ENCODE measurements at places on chromosomes 12 and 14.

- no peak for DNase-seq
Observed at GRCh38 chr12:101857043-101857558, 20.3 kb upstream of the DRAM1 start.

DNA sequence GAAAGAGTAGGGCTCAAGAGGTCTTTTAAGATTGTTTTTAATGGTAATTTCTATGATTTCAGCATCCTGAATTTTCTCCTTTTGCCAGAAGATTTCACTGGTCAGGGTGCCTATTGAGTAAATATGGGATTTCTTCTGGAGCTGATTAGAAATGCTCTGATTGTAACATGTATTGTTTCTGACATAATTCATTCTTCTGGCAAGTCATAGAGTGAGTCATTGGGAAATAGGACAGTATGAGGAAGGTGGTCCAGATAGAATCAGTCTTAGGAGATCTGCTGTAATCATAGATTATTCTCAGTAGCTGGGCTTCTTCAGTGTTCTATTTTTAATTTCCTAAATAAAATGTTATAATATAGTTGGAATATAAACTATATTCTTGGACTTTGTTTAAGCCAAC is 182.0 kb upstream of the NAV3 start:
- DNase-seq, result no peak

GRCh38 chr14:104789752-104790743 is 5.5 kb downstream of the AKT1 start:
- DNase-seq, result no peak

- DNase-seq, result no peak
Observed at GRCh38 chr12:64036414-64036813, 185.7 kb downstream of the KICS2 start.

DNA sequence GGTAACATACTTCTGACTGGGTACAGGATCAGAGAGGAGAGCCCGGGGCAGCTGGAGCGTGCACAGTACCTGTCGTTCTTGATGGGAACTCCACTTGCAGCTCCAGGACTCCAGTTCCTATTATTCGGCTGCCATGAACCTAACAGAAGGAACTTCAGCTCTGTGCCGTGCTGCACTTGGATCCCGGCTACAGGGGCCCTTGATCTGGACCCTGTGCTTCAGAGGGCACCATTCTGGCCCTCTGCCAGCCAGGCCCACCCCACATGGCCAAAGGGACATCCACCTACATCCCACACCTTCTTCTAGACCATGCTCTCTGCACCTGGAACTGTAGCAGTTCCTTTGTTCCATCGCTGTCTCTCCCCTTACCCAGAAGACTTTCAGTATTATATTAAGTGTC is 58.2 kb downstream of the PAX9 start:
- no peak for DNase-seq

GRCh38 chr12:54370171-54370730 is 6.0 kb upstream of the GPR84 start:
- DNase-seq, result no peak

DNA sequence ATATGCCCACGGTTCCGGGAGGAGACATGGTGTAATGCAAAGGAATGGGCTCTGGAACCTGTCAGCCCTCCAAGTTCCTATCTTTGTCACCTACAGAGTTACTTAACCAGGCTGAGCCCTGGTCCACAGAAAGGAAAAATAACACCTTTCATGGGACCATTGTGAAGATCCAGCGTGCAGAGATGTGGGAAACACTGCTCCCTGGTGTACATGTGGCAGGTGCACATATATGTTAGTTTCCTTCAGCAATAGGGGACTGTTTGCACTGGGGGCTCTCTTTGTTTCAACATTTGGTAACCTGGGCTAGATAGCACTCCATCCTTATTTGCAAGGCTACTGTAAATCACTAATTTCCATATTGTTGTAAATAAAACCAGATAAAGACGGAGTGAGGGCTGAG is 72.3 kb downstream of the ANO2 start:
- no peak for DNase-seq

- no peak for DNase-seq
Observed at GRCh38 chr12:130043685-130044406, 118.4 kb upstream of the FZD10 start.

- peak; percentile 44 for DNase-seq
Observed at GRCh38 chr12:753611-754472, 1.5 kb downstream of the WNK1 start.

DNA sequence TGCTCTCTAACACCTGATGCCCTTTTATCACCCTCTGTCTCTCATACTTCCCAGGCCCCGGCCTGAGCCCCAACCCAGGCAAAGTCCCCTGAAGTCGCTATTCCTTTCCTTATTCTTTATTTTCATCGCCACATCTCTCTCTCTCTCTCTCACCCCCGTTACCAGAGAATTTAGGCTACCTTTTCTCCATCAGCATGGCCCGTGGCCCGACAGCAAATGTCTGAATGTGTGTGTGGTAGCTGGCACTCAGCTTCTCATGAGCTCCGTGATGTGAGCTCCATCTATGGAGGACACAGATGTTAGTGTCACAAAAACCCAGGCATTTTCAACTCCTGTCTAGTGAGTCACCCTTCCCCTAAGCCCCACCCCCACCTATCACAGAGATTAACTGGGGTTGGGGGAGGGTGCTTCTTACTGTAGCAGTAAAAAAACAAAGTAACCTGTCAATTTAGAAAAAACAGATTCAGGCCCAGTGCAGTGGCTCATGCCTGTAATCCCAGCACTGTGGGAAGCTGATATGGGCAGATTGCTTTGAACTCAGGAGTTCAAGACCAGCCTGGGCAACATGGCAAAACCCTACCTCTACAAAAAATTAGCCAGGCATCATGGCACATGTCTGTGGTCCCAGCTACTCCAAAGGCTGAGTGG is 53.8 kb downstream of the VCPKMT start:
- no peak for DNase-seq

- DNase-seq, result no peak
Observed at GRCh38 chr14:100432652-100433427, 109.7 kb downstream of the SLC25A47 start.

GRCh38 chr14:54798465-54799124 is 104.0 kb downstream of the GCH1 start:
- DNase-seq, result no peak

DNA sequence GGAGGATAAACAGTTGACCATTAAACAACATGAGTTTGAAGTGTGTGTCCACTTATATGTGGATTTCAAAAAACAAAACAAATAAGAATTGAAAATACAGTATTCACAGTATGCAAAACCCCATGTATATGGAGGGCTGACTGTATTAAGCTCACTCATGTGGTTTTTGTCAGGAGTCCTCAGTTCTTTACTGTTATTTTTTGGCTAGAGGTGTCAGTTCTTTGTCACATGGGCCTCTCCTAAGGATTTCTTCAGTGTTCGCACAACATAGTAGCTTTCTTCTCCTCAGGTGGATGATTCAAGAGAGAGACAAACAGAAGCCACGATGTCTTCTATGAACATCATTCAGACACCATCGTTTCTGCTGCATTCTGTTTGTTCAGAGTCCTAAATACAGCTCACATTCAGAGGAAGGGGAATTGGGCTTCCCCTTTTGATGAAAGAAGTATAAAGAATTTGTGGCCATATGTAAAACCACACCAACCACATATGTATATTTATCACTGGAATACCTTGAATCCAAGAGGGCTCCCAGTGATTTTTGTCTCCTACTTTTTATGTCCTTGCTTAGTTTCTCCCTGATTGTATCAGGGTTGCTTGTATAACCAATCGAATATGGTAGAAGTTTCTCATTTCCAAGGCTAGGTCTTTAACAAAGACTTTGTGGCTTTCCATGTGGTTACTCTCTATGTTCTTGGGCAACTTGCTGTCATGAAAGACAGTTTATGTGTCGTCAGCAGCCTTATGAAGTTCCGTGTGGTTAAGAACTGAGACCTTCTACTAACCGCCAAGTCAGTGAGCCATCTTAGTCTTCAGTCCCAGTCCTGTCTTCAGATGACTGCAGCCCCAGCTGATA is 18.9 kb downstream of the MNAT1 start:
- no peak for DNase-seq

- no peak for DNase-seq
Observed at GRCh38 chr12:21683115-21683514, 25.5 kb upstream of the LDHB start.

DNA sequence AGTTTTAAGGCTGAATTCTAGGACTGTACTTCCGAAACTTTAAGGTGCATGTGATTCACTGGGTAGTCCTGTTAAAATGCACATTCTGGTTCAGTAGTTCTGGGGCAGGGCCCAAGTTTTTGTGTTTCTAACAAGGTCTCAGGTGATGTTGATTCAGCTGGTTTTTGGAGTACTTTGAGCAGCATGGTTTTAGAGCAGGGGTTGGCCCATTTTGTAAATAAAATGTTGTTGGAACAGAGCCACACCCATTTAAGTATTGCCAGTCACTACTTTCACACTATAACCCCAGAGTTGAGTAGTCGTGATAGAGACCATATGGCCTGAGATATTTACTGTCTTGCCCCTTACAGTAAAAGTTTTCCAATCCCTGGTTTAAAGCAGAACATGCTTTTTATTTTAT is 111.3 kb downstream of the SYNE2 start:
- DNase-seq, result peak; percentile 81

DNA sequence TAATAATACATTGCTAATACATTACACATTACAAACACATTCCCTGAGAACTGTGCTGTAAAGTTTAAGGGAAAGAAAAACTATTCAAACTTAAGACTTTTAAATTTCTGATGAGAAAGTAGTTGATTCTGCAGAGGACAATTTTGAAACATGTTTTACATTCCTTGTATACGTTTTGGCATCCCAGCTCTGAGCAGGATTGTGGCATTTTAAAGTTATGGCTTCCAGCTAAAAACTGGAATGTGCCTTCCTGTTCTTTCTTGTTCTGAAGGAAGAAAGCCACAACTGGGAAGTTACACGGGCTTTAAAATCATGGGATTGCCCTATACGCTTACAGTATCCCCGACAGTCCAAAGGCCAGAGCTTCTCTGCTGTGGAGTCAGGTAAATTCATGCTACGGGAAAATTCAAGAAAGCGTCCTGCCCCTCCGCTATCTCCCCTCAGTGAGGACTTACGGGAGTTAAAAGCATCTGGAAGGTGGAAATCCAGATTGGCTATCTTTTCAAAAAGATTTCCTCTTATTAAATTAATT is 10.8 kb upstream of the KLHL42 start:
- DNase-seq, result no peak

DNA sequence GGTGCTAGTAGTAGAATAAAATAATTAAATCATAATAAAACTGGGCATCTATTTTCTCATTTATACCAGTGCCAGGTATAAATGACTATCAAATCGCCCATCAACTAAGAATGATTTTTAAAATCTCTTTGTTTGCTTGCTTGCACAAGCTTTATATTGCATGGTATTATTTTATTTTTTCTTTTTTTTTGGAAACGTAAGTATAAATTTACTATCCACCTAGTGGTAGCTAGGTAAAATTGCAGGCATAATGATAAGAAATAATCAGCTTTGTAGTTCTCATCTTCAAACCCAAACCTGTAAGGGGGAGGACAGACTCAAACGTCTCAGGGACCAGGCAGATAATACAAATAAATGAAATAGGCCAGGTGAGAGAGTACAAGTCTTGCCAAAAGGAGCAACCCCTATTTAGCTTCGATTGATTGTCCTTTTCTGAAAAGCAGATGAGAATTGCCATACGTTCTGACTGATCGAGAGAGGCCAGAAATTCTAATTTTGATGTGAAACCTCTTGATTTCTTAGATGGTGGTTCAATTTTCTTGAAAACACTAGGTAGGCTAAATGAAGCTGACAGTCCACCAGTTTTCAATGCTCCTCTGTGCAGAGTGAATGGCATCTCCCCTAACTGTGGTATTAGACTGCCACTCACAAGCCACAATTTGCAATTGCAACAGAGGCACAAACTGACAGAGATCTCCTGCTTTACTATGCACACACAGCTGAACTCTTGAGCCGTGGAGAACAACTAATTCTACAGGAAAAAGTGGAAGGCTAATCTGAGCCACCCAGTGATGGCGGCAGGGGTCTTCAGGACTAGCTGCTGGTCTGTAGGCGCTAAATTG is 189.3 kb downstream of the DACT1 start:
- DNase-seq, result no peak

- DNase-seq, result peak; percentile 37
Observed at GRCh38 chr12:53292426-53292825, 2.9 kb upstream of the PFDN5 start.

DNA sequence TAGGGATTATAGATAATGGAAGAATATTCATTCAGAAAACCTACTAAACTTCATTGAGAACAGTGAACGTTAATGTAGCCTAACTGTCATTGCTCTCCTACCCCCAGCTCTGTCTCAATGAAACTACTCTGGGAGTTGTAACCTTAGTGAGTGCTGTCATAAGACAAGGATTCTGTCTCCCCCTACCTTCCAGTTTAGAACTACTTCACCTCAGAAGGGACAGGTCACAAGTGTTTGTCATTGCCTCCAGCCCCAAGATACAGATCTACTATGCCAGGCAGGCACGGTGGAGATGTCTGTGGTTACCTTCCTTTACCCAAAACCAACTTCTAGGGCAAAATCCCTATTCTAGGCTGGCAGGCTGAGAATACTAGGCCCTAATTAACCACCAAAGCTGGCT is 833.1 kb upstream of the SEL1L start:
- DNase-seq, result no peak

- DNase-seq, result no peak
Observed at GRCh38 chr14:34981743-34982420, 910 bp upstream of the SRP54 start.

GRCh38 chr12:20646239-20646827 is 48.8 kb upstream of the SLCO1C1 start:
- DNase-seq, result peak; percentile 9

DNA sequence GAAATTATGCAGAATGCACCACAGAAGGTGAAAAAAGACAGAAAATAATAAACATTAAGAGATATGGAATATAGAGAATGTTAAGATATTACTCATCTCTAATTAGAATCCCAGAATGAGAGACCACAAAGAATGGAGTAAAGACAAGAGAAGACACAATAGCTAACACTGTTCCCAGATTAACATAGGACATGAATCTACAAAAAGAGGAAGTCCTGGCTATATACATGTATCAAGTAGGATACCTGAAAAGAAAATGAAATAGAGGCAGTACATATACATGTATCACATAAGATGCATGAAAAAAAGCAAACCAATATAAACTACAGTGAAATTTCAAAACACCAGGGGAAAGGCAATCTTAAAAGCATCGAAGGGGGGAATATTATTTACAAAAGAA is 5.6 kb upstream of the EPS8 start:
- DNase-seq, result no peak

GRCh38 chr12:113392520-113392919 is 11.2 kb downstream of the SDS start:
- no peak for DNase-seq

DNA sequence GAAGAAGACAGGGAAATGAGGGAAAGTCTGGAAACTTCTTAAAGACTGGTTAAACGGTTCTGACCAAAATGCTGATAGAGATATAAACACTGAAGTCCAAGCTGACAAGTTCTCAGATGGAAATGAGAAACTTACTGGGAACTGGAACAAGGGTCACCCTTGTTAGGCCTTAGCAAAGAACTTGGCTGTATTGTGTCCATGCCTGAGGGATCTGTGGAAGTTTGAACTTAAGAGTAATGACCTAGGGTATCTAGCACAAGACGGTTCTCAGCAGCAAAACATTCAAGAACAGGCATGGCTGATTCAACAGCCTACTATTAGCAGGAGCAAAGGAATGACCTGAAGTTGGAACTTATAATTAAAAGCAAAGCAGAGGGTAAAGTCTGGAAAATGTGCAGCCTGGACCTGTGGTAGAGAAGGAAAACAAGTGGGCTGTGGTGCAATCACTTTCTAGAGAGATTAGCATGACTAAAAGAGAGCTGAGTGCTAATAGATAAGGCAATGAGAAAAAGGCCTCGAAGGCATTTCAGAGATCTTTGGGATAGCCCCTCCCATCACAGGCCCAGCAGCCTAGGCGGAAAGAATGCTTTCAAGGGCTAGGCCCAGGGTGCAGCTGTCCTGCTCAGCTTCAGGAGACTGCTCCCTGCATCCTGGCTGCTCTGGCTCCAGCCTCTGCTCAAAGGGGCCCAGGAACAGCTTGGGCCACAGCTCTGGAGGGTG is 60.3 kb downstream of the ATP2B1 start:
- no peak for DNase-seq
